ENCODE measurements at places on chromosomes 7 and 10.

DNA sequence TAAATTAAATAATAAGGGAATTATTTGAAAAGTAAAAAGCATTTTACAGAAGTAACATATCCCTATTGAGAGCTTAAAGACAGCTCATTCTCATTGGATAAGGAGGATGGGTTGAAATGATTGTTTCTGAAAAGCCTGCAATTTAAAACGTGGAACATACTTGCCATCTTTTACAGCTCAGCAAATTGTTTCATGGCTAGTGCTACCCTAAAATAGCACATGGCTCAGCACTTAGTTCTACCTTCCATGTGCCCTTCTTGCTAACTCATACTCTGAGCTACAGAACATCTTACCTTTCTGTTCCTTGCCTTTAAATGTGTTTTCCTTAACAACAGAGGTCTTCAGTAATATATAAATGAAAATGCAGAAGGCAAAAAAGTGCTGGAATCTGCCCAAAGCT is 8.6 kb downstream of the SEMA3C start:
- no peak for DNase-seq

GRCh38 chr10:126508535-126509040 is 120.3 kb upstream of the ADAM12 start:
- DNase-seq, result no peak

- DNase-seq, result no peak
Observed at GRCh38 chr7:35355911-35356310, 102.0 kb upstream of the TBX20 start.

- DNase-seq, result no peak
Observed at GRCh38 chr7:87328281-87328680, 17.2 kb upstream of the CROT start.

- no peak for DNase-seq
Observed at GRCh38 chr7:101084865-101085161, 468 bp upstream of the TRIM56 start.

DNA sequence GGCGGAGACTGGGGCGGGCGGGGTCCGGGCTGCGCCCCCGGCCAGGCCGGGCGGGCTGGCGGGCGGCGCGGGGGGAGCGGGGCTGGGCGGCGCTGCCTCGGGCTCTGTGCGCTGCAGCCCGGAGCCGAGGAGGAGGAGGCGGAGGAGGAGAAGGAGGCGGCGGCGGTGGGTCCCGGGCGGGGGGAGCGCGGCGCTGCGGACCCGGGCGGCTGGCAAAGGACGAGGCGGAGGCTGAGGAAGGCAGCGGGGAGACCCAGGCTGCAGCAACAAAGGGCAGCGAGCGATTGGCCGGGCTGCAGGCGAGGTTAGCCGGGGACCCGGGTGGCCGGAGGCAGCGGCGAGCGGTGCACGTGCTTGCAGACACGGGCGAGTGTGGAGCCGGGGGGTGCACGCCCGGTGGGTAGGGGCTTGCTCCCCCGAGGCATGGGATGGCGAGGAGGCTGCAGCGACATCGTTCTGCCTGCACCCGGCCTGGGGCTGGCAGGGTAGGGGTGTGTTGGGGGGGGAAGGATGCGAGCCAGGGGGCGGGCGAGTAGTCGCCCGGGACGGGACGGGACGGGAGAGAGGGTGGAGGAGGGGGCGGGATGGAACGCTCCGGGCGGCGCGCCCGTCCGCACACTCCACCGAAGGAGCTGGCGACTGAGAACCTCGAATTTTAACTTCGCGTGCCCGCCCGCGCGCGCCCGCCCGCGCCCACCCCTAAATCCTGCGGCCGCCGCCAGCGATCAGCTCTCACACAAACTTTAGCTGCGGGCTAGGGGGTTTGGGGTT is 844 bp upstream of the KAT6B start:
- no peak for DNase-seq

Measured in H9 (cell line).